ENCODE measurements at places on chromosomes 5 and 9. TPM values are rescaled to one million over a fixed set of nuclear protein-coding genes. Genes with fewer than 3 reads are reported as not detected.

DNA sequence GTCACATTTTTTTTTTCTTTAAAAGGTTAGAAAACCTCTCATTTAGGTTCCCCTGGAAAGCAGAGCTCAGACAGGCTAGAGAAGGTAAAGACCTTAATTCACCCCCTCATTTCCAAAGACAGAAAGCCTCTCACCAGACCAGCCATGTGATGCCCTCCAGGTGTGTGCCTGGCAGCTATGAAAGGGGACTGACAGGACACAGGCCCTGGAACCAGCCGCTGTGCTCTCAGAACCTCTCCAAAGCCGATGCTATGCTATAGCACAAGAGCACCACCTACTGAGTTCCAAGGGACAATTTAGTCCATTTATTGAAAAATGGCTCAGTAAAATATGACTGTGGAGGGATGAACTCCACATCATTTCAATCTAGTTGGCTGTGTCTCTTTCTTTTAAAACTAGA is 48.8 kb downstream of the FANCC start:
- H3K27me3 ChIP-seq, result no peaks in the 10 kb centered on the region
- H3K4me3 ChIP-seq, result no peak overlapping the region
- H3K4me1 ChIP-seq, result no peaks in the 10 kb centered on the region

GRCh38 chr5:61293873-61294272 is 38.2 kb upstream of the ZSWIM6 start:
- H3K27ac ChIP-seq, result no peak overlapping the region
- H3K27me3 ChIP-seq, result no peaks in the 10 kb centered on the region
- H3K4me1 ChIP-seq, result no peaks in the 10 kb centered on the region

- no peaks in the 10 kb centered on the region for H3K36me3 ChIP-seq
- H3K4me3 ChIP-seq, result no peak overlapping the region
- no peak overlapping the region for H3K27ac ChIP-seq
- no peak for DNase-seq
- H3K27me3 ChIP-seq, result no peaks in the 10 kb centered on the region
Observed at GRCh38 chr9:78112406-78112805, 80.8 kb upstream of the GNAQ start.

MYOZ3 gene
- total RNA-seq, result 0.10 TPM

All from HCT116 (cell line).